Astrocyte of the hippocampus (primary cell): ENCODE measurements at places on chromosomes 1 and 21.

- no peak for DNase-seq
Observed at GRCh38 chr1:27877115-27877416, 4.7 kb downstream of the THEMIS2 start.

DNA sequence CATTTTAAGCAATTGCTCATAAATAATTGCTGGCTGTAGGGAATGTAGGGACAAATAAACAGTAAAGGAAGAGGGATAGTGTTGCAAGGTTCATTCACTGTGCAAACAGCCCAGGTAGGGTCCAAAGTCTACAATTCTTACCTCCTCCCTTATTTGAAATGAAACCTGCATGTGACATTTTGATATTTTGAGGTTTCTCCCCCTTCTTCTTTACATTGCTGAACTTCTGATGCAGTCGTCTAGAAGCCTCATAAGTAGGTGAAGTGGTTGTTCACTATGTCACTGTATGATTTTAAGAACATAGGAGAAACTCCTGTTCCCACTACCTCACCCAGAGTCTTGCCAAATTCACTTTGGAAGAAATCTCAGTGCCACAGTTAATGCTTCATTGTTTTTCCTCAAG is 16.1 kb downstream of the F5 start:
- no peak for DNase-seq

GRCh38 chr1:6966326-6966725 is 181.1 kb downstream of the CAMTA1 start:
- DNase-seq, result no peak

DNA sequence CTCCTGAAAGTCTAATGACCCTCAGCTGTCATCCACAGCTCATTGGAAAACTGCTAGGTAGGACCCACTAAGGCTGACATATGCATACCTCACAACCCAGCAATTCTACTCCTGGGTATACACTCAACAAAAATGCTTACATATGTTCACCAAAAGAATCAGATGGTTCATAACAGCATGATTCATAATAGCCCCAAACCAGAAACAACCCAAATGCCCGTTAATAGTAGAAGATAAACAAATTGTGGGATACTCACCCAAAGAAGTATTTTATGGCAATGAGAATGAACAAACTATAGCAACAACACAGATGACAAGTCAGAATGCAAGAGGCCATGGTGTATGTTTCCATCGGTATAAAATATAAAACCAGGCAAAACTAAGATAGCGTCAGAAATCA is 124.6 kb downstream of the HLCS start:
- DNase-seq, result no peak

DNA sequence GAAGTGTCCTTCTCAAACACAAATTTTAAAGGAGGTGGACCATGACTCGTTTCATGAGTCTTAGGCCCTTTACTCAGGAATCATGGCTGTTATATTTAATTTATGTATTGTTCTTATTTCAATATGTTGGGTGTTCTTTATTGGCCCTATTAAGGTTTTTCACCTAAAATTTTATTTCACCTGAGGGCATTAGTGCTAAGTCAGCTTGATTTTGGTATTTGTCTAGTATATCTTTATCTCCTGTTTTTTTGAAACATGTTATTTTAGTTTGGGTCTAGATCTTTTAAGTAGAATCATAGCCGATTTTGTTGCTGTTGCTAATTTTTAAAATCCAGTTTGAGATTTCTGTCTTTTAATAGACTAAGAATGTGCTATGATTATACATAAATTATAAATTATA is 430.4 kb downstream of the RPS6KC1 start:
- no peak for DNase-seq
